ENCODE measurements at places on chromosomes 16 and 17.

- no peak for DNase-seq
These were observed 34.6 kb upstream of the IRX6 start for GRCh38 chr16:55289353-55289752.

DNA sequence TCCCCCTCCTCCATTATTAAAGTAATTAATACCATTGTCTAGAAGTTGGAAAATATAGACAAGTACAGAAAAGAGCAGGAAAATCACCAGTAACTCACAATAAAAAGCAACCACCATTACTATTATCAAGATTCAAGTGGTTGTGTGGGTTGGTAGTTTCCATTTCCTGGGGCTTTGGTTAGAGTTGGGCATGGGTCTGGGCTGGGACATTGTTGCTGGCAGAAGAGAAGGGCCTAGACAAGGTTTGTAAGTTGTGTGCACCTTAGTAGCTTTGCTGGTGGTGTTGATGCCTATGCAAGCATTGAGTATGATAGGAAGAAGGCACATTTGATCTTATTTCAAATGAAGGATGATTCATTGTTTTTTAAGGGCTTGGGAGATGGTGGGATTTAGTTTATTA lies 25.4 kb upstream of the NFATC3 start:
- DNase-seq = no peak

DNA sequence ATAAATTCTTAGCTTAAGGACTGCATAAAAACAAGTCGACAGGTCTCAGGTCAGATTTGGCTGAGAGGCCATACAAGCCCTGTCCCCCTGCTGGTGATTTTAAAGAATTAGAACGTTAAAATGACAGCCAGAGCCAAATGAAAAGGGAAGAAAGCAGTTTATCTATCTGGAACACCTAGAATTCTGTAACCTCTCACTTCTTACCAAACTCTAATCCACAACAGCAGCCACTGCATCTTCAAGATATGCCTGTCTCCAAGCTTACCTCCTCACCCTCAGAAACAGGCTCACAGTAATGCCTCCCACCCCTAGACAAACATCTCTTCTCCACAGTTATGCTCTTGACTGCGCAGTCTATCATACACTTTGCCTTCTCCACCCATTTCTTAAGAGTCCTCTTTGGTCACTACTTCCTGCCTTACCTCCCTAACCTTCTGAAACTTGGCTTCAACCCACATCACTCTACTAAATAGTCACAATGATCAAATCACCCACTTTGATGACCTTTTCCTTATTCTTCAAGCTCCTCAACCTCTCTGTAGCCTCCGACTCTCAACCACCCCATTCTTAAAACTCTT lies 14.2 kb downstream of the ANKFY1 start:
- peak; percentile 28 for DNase-seq

DNA sequence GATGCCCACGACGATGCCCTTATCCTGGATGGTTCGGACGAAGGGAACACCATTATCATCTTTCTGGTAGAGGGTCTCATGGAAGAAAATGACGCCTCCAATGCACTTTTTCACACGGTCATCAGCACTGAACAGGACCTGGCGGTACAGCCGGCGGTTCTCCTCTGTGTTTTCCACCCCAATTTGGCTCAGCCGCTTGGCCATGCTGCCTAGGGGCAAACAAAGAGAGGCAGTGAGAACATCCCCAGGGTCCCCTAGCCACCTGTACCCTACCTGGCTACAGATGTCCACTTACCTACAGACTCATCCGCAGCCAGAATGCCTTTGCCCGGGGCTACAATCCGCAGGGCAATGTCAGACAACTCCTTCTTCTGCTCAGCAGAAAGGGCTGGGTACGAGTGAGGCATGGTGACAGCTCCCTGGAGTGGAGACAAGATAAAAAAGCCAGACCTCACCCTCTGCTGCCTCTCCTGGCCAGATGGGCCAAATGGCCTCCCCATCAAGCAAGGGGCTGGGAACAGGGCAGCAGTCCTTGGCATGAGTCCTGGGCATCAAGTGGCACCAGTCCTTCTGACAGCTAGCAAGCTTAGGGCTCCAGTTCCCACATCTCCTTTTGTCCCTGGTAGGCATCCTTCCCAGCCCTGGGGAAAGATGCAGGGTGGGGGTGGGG lies 1.4 kb downstream of the ALDOC start:
- DNase-seq = no peak

GRCh38 chr17:36791942-36792475 lies 145.3 kb upstream of the LHX1 start:
- DNase-seq = no peak

- no peak for DNase-seq
These were observed 263.7 kb upstream of the RPL38 start for GRCh38 chr17:73939806-73940205.

DNA sequence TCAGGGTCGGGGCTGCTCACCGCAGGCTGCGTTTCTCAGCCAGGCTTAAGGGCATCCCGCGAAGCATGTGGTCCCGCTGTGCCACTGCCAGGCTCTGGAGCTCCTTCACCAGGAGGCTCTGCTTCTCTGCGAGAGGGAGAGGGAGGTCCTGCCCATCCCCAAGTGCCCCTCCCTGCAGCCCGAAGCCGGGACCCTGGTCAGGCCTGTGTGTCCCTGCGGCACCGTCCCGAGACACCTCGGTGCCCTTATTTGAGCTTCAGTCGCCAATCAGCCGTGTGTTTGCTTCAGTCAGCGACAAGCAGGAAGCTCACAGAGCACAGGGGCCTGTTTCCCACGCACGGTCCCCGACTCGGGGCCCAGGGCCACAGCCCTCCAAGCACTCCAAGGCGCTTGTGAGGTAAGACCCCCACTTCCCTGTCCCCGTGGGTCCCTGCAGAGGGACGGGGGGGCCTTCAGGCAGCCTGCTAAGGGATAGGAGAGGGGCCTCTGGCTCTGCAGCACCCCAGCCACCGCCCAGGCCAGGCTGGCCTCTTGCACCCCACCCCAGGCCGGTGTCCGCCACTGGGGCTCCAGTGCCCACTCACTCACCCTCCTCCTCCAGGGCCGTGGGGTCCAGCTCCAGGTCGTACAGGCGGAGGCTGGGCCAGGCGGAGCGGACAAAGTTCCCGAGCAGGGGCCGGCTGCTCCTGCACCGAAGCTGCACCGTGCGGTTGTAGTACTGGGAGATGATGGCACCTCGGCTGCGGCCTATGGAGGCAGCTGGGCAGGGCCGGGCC lies 3.2 kb downstream of the TMC6 start:
- DNase-seq = no peak

DNA sequence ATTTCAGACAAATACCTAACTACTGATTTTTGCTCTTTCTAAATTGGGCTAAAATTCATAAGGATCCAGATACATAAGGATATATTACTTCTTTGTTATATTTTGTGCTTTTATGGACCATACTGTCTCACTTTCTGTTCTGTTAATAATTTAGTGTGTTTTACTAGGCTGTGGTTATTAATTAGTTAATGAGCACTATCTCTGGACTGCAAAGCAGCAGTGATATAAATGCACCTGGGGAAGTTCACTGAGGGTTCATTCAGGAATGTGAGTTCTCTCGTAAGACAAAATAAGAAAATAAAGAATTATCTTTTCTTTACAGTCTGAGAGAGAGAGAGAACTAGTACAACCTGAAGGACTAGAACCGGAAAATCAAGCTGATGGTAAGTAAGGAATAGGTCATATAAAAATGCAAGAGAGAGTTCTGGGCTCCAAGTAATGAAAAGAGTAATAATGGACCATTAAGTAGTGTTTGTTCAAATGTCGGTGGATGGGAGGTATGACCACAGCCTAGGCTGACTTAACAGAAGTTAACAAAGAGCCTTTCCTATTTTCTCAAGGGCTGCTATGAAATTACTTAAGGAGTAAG lies 55.6 kb downstream of the IKZF3 start:
- no peak for DNase-seq

DNA sequence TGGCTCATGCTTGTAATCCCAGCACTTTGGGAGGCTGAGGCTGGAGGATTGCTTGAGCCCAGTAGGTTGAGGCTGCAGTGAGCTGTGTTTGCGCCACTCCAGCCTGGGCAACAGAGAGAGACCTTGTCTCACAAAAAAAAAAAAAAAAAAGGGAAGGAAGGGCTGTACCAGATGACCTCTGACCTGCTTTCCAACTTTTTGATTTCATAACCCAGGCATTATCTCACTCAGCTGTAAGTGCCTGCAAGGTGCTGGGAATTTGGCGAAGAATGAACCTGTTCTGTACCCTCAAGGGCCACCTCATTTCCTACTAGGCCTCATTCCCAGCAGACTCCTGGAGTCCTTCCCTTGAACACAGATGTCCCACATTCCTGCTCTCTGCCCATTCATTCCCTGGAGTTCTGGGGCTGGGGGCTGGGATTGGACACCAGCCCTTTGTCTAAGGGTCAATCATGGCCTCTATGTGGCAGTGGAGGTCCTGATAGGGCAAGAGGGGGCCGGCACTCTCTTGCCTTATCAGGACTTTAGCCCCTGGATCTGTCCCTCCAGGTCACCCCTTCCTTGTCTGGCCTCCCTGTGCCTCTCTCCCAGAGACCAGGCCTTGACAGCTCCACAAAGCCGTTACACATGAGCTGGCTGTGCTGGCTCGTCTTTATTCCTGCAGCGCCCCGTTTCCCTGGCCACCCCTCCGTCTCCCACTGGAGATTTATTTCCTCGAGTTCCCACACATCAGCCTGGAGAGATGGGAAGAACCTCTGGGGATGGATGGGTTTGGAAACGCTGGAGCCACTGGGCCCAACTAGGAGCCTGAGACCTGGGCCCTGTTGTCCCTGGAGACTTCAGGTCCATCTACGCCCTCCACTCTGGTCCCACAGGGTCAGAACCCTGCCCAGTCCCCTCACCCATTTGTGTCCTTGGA lies 821 bp upstream of the GFAP start:
- DNase-seq = peak; percentile 61

GRCh38 chr17:42065201-42065600 lies 14.8 kb upstream of the C17orf113 start:
- no peak for DNase-seq

- no peak for DNase-seq
These were observed 230.3 kb downstream of the MAP2K4 start for GRCh38 chr17:12250973-12251372.

- no peak for DNase-seq
These were observed 125.1 kb downstream of the BANP start for GRCh38 chr16:88076211-88076931.

DNA sequence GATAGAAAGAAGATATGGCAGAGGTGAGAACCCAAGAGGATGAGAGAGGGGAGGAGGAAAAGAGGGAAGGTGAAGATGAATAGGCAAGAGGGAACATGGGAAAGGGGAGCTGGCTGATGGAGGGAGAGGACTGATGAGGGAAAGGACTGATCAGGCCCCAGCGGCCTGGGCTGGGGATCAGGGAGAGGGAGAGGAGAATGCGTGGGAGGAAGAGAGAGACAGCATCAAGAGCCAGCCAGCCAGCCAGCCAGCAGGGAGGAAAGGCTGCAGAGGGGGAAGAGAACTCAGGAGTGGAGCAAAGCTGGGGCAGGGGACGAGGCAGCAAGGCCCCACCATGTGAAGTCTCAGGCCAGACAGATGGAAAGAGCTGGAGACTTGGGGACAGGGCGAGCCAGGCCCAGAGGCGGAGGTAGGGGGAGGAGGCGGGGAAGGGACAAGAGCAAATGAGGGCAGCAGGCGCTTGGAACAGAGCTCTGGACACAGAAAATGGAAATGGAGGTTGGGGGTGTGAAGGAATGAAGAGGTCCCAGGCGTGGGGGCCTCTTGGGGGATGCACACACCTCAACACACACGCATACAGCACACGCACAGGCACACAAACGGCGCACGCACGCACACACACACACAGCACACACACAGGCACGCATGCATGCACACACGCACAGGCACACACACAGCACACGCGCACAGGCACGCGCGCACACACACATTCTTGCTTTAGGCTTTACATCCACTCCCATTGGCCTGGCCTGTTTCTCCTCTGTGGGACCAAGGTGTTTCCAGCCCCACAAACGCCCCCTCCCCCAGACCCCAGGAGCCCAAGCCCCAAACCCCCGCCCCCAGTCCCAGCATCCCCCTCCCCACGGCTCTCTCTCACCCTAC lies 12.3 kb downstream of the DLG4 start:
- DNase-seq = no peak

DNA sequence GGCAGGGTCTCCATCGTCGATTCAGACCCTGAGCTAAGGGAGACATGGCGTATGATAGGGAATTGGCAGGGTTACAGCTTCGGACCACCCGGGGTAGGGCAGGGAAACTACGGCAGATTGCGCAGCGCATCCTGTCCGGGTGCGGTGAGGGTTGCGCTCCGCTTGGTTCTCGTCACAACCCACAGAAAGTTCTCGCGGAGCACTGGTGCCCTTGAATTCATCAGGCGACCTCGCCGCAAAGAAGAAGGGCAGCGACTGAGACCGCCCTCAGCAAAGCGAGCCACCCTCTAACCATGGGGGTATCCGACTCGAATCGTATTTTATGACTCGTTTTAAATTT lies 1.2 kb downstream of the HS3ST3B1 start:
- DNase-seq = peak; percentile 54

DNA sequence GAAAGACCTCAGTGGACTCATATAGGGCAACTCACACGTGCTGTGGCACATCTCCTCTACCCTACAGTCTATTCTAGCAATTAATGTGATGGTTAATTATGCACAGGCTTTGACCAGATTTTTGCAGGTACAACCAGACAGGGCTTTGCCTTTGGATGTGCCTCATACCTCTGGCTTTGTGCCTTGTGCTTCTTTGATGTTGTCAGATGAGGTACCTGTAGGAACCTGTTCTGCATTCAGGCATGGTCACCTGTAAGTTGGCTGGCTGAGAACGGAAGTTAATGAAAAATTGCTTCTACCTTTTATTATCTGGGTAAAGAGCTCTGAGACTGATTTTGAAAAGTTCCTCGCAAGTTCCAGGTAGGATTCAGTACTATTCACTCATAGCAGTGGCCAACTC lies 462.9 kb upstream of the ZFHX3 start:
- DNase-seq = no peak

DNA sequence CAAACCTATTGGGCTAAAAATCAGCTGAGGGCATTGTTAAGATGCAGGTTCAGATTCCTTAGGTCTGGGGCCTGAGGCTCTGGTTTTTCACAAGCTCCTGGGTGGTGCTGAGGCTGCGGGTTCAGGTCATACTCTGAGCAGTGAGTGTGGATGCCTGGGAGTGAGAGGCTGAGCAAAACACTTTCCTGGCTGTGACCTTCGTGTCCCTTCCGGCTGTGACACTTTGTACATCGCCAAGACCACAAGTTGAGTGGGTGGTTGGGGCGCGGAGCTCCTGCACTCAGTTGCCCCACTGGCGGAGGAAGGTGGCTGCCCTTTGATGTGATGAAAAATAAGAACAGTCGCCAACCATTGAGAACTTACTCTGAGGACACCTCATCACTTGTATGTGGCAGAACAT lies 24.8 kb downstream of the CCR7 start:
- DNase-seq = no peak

GRCh38 chr17:38911081-38911730 lies 14.2 kb upstream of the LASP1NB start:
- DNase-seq = no peak
